Activated CD4-positive, alpha-beta T cell treated with anti-CD3 and anti-CD28 coated beads, Interleukin-2, Interleukin-4, amounts not matched to agents 100 ng/mL and 50 ng/mL, durations not matched to agents 16 hours and 8 hours (primary cell): ENCODE measurements at places on chromosomes 1 and 21.

DNA sequence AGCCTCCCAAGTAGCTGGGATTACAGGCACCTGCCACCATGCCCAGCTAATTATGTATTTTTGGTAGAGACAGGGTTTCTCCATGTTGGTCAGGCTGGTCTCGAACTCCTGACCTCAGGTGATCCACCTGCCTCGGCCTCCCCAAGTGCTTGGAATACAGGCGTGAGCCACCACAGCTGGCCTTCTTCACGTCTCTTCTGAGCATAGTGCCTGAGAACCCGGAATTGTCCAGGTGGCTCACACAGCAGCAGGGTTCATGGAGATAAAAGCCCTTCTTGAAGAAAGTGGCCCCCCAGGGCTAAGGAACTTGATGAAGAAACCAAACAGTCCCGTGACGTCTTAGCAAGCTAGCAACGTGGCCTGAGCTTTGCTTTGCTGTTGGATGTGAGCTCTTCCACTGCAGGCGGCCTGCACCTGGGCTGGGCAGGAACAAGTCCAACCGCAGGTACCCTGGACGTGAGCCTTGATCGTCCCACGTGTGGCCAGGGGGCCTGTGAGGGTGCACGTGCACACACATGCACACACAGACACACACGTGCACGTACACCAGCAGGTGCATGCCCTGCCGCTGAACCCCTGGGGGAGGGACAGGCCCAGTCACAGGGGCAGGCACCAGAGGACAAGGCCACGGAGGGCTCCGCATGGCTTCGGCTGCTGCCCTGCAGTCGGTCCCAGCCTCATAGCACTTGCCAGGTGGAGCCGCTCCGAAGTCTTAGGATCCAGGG, 23.4 kb upstream of the TRAPPC10 start:
- no peak for DNase-seq

DNA sequence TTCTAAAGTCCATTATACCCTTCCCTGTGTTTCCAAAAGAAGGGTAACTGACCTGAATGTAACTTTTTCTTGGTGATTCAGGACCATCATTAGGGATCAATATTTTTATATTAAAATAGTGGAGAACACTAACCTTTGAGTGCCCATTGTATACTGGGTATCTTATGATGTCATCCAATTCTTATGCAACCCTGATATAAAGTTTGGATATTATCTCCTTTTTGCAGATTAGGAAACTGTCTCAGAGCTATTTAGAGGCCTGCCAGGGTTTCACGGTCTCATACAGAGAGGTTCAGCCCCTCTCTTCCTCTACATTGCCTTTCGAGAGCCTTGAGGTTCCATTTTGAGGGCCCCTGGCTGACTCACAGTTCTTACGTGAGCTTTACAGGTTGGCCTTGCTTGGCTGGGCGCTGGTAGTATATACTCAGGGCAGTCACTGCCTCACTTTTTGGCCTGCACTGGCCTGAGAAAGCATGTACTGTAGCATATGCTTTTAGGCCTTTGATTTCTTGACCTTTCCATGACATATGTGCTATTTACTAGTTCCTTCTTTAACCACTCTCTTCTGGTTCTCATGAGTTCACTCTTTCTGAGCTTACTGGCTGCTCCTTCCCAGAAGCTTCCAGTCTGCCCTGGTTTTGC, 15.7 kb upstream of the FOXO6 start:
- DNase-seq = no peak

DNA sequence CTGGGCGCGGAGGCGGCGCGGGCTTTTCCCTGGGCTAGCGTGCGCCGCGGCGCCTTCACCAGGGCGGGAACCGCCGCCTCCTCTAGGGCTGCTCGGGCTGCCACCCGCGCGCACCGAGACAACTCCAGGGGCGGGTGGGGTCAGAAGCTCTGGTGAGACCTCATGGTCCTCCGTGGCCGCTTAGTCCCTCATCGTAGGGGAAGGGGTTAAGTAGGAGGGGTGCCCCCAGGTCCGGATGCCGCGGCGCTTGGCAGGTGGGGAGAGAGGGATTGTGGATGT, 559 bp downstream of the SERTAD4 start:
- DNase-seq = no peak

- no peak for DNase-seq
Measured at GRCh38 chr1:196128835-196129234, 479.4 kb downstream of the KCNT2 start.

GRCh38 chr21:16034446-16035190, 304.8 kb downstream of the USP25 start:
- no peak for DNase-seq

DNA sequence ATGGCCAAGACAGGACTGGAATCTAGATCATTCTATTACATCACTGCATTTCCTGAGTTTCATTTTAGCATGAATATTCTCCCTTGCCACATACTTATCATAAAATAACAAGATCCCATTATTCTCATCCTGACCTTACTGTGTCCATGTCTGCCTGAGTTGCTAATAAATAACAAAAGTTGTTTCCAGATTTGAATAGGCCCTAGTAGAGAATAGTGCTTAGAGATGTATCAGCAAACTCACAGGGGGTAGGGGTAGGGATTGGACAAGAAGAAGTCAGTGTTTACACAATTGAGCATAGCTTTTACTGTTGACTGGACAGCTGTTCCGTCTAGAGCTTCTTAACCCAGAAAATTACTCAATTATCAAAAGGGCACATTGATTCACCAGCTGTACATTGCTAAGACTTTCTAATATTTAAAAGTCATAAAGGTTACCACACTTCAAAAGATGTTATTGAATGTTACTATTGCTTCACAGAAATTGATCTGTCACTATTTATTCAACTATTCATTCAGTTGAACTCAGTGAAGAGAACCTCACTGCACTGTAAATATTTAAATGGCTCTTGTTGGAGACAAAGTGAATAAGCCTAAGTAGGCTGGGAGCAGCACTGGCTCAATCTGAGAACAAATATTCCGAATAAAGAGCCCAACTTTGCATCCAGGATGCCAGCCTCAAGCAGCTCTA, 121.9 kb downstream of the NRIP1 start:
- no peak for DNase-seq

GRCh38 chr1:20339811-20340457, 49.3 kb downstream of the VWA5B1 start:
- no peak for DNase-seq

DNA sequence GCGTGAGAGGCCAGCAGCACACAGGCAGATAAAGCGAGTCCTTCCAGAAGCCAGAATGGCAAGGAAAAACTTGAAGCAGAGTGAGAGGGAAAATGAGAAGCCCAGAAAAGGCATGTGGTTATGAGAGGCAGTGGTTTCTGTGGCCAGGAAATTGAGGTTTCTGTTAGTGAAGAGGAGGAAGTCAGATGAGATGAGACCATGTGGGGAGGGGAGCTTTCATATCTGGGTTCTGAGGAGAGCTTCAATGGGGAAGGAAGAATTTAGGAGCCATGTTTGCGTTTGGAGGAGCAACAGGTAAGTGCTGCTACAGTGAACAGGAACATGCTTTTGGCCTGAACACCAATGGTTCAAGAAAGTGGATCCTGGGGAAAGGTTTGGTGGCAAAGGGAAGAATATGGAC, 6.1 kb upstream of the CD1A start:
- DNase-seq = peak; percentile 64
